ENCODE measurements at places on chromosomes 3 and 15.

DNA sequence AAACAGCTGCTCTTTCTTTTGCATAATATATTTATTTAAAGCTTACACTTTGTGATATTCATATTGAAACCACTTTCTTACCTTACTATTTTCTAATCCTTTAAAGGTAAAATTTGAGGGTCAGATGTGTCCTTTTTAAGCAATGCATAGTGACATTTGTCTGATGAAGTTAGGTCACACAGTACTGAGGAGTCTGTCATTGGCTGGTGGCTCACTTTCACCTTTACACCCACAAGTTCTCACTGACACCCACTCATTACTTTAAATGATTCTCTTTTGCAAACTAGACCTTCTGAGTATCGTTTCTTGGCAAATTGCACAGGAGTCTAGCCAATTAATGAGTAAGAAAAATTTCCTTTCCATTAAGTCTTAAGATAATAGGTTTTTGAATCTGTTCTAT lies 758.3 kb upstream of the ARPP21 start:
- no peak for DNase-seq

GRCh38 chr3:25080461-25080860 lies 347.6 kb upstream of the RARB start:
- DNase-seq: no peak

DNA sequence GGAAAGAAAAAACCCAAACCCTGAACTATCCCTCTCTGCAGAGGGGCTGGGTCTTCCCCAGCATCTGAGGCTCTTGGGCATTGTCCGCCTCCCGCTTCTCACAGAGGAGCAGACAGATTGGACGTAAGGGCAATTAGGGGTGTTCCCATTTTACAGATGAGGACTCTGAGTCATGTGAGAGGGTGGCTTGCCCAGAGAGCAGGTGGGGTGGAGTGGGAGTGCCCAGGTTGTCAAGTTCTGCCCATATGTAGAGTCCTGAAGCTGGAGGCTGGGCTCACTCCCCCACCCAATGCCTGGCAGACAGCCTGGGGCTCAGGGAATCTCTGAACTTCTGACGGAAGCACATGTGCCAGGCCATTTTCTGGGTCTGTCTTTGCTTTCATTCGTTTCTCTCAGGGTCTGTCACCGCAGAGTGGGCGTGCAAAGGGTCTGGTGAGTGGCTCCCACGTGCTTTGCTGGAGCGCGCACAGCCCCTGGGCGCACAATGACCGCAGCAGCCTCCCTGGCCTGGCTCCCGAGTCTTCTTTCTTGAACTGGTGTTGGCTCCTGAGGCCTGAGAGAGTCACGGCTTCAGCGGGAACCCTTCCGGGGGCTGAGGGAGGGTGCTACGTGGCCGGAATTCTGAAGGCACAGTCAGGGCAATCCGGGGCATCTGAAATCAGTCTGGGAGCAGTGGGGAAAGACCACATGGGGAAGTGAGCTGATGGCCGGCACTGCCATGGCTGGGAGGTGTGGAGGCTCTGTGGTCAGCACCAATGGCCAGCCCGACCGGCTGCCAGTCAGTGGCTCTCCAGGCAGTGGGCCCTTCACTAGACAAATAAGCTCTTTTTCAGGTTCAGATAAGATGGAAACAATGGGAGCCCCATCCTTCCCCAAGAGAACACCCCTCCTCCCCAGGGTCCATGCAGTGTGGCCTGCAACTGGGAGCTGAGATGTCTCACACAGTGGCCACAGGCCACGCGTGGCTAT lies 1.1 kb upstream of the TRPM1 start:
- no peak for DNase-seq

DNA sequence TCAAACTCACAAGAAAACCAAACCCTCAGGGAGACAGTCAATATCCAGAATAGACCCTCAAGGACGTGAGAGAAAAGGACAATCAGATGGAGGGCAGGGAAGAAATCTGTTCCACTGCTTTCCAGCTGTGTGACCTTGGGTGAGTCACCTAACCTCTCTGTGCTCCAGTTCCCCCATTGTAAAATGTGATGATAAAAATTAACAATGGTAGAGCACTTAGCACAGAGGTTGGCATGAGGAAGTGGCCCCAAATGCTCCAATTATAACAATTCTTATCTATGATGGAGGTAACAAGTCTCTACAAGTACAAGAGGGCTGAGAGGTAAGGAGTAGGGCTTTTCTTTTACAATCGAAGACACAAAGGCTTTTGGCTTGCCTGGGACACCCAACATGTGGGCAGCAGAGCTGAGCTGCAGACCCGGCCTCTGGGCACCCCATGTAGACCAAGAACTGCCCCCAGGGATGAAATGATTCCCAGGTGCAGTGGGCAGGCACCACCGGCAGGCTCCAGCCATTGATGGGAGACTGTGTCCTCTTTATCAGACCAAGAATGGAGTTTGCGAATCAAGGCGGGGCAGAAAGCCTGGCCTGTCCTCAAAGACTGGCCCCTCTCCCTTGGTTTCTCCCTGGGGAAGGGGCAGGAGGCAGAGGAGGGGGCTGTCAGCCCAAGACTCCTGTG lies 22.0 kb downstream of the WNT7A start:
- DNase-seq: no peak

GRCh38 chr3:13714251-13714916 lies 165.5 kb downstream of the FBLN2 start:
- no peak for DNase-seq

- no peak for DNase-seq
Measured at GRCh38 chr3:117228466-117228865, 518.9 kb downstream of the TUSC7 start.

GRCh38 chr3:160831401-160831800 lies 75.4 kb downstream of the PPM1L start:
- no peak for DNase-seq

DNA sequence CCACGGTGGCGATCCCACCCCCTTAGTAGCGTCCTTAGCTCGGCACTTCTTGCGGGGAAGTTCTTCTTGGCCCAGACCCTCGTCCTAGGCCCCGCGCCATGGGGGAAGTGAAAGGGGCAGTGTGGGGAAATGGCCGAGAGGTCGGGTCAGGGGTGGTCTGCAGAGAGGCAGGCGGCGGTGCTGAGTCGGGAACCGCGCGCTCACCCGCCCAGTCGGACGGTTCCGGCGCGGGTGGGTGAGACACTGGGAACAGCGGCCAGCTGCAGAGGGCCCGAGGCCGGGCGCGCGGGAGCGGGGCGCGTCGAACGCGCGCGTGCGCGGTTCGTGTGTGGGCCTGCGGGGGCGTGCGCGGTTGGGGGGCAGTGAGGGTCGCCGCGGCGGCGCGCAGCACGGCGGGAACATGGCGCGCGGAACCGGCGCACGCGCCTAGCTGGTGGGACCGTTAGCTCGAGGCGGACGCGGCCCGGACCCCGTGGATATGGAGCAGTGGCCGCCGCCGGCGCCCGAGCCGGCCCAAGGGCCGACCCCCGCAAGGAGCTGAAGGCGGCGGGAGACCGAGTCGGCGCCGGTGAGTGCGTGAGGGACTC lies 246.9 kb downstream of the GOLGA6L6 start:
- no peak for DNase-seq

DNA sequence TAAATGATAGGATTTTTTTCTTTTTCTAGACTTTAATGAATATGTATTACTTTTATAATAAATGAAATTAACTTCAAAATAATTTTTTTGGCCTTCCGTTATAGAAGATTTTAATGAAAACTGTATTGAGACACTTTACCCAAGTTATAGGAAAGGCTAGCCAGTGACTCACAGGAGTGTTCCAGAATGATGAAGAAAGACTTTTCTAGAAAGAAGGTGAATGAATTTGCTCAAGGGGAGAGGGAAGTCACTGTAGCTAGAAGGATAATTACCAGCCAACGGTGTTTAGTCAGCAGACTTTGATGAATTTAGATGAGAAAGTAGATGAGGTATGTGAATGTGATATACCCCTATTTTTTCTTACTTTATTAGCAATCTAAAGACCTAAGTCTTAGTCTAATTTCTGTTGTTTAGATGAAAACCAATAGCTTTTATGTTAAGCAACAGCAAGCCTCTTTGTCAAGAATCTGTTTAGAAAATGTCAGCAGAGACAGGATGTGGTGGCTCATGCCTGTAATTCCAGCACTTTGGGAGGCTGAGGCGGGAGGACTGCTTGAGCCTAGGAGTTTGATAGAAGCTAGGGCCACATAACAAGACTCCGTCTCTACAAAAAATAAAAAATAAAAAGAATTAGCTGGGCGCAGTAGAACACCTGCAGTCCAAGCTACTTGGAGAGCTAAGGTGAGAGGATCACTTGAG lies 3.2 kb downstream of the ALAS1 start:
- DNase-seq: no peak

- DNase-seq: no peak
Measured at GRCh38 chr3:150504483-150504882, 41.8 kb downstream of the SERP1 start.

GRCh38 chr3:190401963-190402362 lies 14.0 kb downstream of the CLDN16 start:
- DNase-seq: no peak

GRCh38 chr3:23822559-23822958 lies 16.8 kb downstream of the UBE2E1 start:
- no peak for DNase-seq

DNA sequence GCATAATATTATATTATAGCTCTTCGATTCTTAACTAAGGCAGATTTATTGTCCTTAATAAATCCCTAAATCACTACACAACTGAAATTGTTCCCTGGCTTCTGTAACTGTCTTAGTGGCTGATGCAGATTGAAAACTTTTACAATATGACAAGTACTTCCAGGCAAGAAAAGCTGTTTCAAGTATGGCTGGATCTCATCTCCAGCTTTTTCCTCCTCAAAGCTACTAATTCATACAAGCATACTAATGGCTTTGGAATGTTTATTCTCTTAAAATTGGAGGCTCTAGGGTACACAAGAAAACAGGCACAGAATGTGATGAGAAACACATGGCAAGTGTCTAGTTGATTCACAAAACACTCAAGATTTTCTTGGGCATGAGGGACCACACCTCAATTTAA lies 351.5 kb upstream of the ICE2 start:
- DNase-seq: no peak

DNA sequence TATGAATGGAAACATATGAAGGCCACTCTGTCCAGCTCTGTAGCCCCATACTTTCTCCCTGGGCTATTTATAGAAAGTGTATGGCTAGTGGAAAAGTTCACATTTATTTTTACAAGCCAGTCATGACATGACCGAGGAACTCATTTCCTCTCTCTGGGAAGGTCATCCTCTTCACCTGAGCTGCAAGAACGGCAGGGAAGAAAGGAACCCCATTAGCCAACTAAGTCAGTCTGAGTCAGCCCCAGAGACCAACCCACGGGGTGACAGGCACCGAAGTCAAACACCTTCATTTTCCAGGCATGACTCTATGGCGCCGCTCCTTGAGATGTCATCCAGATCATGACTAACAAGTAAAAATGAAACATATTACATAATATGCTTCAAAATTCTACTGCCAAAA lies 4.8 kb downstream of the PAQR9 start:
- DNase-seq: no peak

DNA sequence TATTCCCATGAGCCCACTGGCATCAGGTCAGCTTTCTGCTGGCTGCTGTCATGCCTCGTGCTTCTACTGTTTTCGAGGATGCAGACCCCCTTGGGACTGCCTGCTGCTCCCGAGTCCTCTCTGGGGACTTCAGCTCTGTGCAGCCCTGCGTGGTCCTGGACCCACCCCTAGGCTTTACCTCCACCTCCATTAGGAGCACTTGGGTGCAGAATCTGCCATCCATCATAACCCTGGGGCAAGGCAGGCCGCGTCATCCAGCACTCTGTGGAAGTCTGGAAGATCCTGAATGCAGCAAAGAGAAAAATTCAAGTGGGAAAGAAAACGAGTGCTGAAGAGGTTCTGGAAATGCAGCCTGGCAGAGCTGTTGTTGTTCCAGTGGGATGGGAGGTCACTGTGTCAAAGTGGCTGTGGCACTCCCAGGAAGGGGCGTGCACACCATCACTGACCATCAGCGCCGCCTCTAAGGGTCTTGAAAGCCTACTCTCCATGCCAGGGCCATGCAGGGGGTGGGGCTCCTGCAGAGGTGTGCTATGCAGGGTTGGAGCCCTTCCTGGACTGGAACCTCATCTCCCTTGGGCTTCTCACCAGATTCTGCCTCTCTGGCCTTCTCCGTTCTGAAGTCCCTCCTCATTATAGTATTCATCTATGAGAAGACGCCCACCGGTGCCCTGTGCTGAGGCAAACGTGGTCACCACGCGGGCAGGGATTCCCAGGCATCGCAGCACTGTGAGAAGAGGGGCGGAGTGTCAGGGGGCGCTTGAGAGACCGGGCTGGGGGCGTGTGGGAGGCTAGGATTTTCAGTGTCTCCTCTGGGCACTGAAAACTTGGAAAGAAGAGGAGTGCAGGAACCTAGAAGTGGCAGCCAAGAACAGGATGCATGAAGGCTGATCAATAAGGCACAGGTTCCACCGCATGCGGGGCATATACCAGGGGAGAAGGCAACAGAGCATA lies 12.5 kb downstream of the EPB42 start:
- DNase-seq: no peak

- DNase-seq: no peak
Measured at GRCh38 chr3:156037356-156037755, 83.0 kb upstream of the KCNAB1 start.

DNA sequence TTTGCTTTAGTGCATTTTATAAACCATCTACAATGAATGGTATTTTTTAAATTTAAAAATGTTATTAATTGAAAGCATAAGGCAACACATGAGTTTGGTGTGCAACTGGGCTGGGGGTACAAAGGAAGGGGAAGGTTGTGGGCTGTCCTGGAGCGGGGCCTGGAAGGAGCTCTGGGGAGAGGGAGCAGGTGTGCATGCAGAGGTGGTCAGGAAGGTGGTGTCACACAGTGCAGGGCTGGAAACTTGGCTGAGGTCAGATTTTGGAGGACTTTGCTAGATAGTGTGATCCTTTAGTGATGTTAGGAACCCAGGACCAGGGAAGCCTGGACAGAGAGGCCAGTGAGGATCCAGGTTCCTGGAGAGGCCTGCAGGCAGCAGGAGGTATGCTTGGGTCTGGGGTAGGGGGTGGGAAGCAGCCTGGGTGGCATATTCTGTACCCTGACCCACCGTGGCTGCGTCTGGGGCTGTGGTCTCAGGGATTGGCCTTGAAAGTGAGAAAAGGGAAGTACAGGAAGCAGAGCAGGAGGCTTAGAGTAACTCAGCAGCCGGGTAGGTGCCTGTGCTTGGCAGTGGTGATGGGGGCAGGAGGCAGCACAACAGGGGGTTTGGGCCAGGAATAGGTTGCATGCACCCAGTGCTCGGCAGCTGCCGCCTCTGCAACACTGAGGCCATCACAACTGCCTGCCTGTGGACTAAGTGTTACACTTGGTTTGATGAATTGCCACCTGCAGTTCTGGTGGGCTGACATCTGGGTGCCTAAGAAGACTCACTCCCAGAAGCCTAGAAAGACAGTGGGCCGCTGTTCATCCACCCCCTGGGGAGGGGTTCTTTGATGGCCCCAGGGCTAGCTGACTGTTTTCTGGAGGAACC lies 33.0 kb downstream of the KY start:
- DNase-seq: no peak
